Renal pelvis (tissue), 12 donors: ENCODE measurements at places on chromosomes 2 and 18.

DNA sequence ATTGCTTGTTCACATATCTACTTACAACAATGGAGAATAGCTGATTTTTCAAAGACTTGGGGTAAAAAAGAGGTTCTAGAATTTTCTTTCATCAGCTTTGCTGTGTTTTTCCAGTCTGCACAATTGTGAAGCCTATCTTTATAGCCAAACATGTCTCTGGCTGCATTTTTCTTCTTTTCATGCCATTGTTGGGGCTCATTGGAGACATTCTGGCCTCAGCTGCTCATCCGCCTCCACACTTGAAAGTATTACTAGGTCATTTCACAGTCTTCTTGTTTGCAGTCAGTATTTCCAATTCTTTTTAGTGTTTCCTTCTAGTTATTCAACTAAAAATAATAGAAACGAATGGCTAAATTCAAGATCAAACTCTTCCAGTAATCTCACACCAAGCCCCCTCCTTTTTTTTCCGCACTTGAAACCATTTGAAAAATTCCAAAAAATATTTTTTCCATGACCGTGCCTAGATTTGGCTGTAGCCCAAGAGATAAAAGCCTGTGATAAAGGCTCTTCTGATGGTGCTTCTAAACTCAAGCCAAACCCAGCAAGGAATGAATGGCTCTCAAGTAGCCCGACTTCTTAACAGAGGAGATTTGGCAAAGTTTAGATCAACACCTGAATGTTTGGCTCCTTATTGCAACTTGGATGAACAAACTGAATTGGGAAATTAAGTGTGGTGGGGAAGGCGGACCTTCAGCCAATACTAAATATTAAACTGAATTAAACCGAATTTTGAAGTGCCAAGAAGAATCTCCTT lies 103.4 kb downstream of the NRP2 start:
- no peak for DNase-seq

- DNase-seq, result no peak
Observed at GRCh38 chr2:129888461-129888860, 91.0 kb upstream of the RAB6C start.

DNA sequence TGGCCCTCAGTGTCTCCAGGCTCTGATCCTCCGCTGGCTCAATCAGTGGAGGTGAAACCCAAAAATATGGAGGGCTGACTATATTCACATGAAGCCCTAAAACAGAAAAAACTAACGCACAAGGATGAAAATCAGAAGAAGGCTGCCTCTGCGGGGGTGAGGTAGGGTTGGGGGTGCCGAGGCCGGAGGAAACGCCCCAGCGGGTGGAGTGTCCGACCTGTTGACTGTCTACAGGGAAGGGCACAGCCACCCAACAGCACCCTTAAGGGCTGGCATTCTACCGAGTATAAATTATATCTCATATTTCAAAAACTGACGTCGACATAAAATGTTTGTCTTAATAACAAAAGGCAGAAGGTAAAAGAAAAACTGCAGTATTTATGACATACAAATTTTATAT lies 223.5 kb downstream of the HDAC4 start:
- no peak for DNase-seq

DNA sequence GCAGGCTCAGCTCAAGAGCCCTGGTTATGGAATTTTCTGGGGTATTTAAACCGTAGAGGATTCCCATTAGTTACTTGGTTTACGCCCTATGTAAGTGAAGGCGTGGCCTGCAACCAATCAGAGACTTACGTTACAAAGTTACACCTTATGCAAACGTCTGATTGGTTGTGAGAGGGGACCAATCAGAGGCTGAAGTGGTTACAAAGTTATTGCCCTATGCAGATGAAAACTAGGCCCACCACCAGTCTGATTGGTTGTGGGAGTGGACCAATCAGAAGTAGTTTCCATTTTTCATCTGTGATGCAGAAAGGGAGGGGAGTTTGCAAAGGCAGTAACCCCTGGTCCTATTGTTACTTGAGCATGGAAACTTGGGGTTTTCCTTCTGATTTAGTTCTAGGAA lies 49.1 kb downstream of the DLGAP1 start:
- DNase-seq, result no peak

DNA sequence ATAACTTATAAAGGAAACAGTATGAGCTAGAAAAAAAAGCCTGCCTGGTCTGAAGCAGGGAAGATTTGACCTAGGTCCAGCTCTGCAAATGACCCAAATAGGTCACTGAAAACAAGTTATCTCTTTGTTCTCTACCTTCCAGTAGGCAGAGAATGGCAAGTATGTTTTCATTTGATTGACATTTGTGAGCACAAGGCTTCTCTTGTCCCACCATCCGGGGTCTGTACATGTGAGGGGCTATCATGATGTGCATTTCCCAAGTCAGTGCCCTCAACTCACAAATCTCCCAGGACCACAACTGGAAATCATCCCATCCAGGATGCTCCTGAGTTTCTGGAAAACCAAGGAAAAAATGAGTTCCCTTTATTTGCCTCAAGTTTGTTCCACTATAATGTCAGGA lies 309.5 kb downstream of the AFF3 start:
- no peak for DNase-seq

GRCh38 chr2:157903151-157903550 lies 27.0 kb upstream of the ACVR1 start:
- no peak for DNase-seq

DNA sequence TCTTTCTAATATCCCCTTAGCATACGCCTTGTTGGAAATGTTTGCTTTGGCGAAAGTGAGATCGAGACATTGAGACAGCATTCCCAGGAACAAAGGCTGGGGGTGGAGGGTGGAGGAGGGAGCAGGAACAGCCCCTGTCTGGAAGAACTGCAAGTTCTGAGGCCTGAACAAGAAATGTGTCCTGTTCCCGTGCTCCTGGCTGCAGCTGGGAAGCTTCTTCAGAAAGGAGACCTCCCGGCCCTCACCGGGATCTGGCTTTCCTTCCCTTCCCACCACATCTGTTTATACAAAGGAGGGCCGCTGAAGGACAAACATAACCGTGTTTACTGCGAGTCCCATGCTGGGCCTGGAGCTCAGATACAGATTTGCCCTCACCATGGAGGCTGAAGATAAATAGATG lies 35.9 kb downstream of the AFF3 start:
- peak; percentile 20 for DNase-seq

GRCh38 chr2:149994057-149994728 lies 406.6 kb upstream of the MMADHC start:
- no peak for DNase-seq

DNA sequence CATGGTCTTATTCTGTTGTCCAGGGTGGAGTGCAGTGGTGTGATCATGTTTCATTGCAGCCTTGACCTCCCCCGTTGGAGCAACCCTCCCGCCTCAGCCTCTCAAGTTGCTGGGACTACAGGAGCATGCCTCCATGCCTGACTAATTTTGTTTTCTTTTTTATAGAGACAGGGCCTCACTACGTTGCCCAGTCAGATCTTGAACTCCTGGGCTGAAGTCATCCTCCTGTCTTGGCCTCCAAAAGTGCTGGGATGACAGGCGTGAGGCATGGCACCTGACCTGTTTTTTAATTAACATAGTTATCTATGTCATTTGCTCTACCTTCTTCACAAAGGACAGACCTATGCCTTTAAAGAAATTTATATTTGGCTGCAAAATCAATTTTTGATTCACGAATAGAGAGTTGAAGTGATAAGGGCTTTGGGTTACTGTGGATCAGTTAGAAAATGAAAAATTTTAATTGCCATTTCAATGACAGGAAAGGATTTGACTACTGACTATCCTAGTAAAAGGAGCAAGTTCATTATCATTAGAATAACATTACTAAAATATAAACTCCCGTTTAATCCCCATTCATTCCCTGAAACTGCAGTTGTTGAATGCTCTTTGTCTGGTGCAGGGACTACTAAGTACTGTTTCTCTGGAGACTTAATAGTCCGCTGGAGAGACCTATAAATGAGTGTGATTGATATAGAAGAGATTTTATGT lies 3.7 kb downstream of the RNF138 start:
- DNase-seq, result no peak

DNA sequence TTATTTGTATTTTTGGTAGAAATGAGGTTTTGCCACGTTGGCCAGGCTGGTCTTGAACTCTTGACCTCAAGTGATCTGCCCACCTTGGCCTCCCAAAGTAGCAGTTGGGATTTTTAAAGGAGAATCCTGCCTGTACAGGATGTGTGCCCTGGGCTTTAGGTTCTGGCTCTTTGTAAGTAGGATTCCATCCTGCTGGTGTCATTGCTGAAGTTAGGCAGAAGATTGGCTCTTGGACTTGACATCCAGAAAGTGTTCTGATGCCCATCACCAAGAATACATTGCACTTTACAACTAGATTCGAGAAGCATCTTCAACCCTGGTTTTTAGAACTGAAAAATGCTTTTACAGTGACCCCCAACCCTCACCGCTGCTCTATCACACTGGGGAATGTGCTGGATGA lies 4.4 kb upstream of the TWIST2 start:
- DNase-seq, result no peak

DNA sequence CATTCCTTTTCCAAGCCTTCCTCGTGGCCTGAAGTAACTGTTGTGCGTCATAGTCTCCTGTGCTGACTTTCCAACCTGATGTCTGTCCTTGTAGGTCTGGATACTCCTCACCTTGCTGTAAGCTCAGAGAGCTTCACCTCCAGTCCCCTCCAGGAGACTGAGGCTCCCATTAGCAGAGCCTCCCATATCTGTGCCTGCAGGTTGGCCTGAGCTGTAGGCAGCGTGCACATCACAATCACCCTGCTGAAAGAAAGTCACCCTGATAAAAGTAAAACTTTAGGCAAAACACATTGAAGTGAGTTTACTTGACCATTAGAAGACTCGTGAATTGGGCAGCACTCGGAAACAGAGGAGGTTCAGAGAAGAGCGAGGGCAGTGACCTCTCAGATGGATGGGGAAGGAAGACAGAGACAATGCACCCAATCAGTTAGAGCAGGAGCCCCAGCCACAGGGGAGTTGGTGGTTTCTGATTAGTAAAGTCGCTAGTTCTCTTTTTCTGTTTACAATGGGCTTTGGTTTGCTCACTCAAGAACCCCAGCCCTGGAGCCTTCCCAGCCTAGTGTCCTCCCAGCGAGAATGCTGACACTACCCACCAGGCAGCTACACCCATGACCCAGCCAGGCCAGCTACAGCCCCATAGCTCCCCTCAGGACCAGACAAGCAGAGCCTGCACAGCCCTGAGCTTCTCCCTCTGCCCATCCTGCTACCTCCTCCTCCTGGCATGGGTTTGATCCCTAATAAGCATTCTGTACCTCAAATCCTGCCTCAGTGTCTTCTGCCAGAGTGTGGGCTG lies 12.1 kb upstream of the TPO start:
- DNase-seq, result no peak

- no peak for DNase-seq
Observed at GRCh38 chr2:34936089-34936488, 1337.0 kb upstream of the FAM98A start.

DNA sequence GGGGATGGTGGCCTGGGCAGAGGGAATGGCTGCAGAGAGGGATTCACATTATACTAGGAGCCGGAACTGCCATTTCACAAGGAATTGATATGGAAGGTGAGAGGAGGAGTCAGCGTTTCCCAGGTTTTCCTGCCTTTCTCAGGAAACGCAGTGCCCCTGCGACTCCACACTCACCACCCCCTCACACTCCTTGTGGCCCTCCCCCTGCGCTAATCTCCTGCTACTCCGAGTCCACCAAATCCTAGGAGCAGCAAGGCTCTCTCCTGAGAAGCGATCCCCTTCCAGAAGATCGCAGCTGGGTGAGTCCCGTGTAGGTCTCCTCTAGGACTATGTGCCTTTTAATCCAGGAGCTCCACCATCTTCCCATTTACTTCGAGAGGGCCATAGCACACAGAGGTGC lies 140.6 kb downstream of the VAPA start:
- DNase-seq, result no peak

DNA sequence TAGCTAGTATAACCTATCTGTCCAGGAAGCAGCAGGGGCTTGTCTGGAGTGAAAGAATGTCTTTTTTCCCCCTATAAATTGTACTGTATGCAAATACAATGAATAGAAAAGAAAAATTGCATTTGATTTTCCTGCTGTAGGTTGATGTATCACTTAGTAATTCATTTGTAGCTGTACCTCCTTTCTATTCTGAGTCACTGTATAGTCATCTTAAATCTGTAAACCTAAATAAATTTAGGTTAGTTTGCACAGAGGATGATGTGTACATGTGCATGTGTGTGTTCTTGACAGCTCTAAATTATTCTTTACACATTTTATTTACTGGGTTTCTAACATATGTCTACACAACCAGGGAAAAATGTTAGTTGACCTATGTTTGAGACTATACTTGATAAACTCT lies 478.7 kb upstream of the CNTNAP5 start:
- DNase-seq, result no peak

DNA sequence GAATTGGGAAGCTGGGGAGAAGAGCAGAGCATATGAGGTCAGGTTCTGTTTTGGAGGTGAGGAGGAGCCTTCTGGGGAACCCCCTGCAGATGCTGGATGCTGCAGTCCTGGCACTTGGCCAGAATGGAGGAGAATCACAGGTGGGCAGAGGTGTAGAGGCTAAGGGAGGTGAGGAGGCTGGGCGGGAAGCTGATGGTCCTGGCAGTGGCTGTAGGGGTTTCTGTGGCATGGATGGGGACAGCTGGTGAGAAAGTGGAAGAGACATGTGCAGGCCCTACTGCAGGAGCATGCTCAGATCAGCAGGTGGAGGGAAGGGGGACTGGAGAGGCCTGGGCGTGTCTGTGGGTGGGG lies 101.3 kb downstream of the DYSF start:
- no peak for DNase-seq

GRCh38 chr18:76967721-76968472 lies 145.5 kb downstream of the ZNF236 start:
- DNase-seq, result no peak

- no peak for DNase-seq
Observed at GRCh38 chr2:9673914-9674481, 43.2 kb upstream of the YWHAQ start.

GRCh38 chr18:3061581-3062312 lies 48.8 kb upstream of the LPIN2 start:
- DNase-seq, result no peak

DNA sequence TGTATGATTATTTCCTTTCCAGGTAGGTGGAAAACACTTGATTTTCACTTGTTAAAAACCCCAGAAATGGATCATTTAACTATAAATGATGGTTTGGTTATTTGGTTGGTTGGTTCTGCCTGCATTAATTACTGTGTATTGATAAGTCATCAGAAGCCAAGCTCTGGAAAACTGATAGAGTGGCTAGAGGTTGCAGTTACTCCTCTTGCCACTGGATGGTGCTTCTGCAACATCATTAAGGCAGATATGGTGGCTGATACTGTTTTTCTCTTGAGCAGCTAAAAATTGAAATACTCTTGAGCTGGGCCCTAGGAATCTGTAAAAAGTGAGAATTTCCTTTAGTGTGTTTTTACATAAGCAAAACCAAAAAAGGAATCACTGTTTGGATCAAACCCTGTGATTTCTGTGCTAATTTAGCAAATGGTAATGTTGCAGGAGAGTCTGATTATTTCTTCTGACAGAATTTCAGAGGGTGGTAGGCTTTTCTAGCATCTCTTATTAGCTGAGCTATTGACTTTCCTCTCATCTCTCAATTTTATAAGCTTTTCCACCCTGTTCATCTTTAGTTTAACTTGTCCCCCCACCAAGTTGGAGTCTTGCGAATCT lies 54.3 kb downstream of the RAB10 start:
- DNase-seq, result no peak

DNA sequence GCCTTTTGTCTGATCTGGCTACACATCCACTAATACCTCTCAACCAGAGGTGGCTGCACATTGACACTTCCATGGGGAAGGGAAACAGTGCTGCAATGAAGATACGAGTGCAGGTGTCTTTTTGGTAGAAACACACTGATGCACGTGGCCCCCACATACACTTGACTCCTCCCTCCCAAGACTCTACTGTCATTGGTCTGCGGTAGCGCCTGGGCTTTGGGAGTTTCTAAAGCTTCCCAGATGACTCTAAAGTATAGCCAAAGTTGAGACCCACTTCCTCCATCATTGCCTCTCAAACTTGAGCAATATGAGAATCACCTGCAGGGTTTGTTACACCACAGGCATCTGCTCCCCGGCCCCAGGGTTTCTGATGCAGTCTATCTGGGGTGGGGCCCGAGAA lies 11.0 kb downstream of the SLC14A1 start:
- no peak for DNase-seq
